ENCODE measurements at places on chromosomes 2 and 18.
A peak's percentile ranks its signal among the peaks of the same experiment; 100 is the strongest.

- no peak for DNase-seq
Observed at GRCh38 chr2:188788621-188789020, 185.6 kb upstream of the COL3A1 start.

DNA sequence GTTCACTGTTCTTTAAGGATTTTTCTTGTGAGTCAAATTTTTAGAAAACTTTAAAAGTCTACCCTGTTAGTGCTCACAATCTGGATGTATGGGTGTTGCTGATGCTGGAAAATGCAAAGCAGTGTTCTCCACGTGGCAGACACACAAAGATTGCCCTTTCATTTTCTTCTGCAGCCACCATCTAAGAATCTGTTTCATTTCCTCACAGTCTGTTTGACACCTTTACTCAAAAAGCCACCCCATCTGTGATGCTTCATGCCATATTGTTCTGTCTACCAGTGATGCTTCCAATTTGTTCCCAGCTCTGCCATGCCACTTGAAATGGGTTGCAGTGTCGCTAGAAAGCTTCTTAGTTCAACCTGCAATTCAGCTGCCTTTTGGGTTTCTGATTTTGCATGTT, 464.2 kb upstream of the UBE2E3 start:
- DNase-seq: no peak

DNA sequence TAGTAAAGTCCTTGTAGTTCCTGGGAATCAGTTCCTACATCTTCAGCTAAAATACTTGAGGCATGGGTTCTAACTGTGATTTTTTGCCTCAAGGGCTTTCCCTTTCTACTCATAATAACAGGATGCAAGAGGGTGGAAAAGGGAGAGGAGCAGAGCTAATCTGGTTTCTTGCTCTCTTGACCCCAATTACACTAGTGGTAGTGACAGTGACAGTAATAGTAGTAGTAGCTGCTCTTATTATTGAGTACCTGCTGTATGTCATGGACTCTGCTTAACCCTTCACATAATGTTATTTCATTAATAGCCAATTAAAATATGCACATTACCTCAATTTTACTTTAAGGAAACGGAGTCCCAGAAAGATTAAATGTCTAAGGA, 214.8 kb upstream of the HNRNPA3 start:
- no peak for DNase-seq

DNA sequence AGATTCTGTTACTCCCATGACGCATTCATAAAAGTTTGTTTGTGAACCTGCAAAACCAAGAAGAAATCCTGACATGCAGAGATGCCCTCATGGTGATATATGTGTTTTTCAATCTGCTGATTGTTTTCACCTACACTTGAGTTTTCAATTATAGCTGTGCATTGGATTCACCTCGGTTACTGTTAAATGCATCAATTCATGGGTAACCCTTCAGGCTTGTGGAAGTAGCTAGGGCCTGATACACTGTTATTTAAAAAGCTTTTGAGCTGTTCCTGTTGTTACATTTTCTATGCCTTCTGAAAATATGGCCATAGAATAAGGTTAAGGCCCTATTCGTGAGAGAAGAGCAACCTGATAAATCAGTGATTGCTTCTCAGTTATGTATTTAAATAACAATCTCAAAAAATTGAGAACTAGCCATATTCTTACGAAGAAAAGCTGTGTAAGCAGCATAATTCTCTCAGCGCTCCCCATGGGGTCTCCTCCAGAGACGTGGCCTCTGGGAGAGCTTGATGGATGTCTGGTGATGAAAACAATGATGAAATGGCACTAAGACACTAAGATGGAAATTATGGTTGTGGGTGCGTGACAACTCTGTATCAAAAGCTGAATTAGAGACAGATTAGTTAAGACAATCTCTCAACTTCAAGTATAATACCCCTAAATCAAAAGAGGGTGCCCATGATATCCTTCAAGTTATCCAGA, 60.5 kb downstream of the RIT2 start:
- DNase-seq: no peak

- DNase-seq: peak; percentile 35
Observed at GRCh38 chr2:8004250-8004681, 677.6 kb upstream of the ID2 start.
